ENCODE measurements at places on chromosomes 7 and 10. TPM values are rescaled to one million over a fixed set of nuclear protein-coding genes. Genes with fewer than 3 reads are reported as not detected.

DNA sequence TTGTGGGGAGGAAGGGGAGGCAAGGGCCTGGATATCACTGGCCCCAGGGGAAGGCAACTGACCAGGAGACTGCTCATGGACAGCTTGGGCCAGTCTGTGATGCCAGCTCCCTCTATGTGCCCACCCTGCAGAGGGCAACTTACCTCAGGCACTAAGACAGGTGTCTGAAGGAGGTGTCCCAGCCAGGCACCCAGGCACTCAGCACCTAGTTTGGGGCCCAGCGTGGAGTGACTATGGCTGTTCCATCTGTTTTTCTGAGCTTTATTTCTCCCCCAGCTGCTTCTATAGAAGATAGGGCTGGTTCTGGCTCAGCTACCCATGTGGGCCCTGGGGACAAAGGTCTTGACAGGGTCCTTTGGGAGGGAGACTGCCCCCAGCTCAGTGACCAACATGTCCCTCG, 150.6 kb upstream of the PCBD1 start:
- DNase-seq, result no peak

EPHA1 gene
- total RNA-seq, result 0.41 TPM

GRCh38 chr10:63491588-63492316, 26.0 kb upstream of the JMJD1C start:
- no peak for DNase-seq

GRCh38 chr7:107145067-107145838, 23.6 kb upstream of the HBP1 start:
- DNase-seq, result no peak

- no peak for DNase-seq
These were observed 47.9 kb upstream of the IGFBP3 start for GRCh38 chr7:45968856-45969541.

DNA sequence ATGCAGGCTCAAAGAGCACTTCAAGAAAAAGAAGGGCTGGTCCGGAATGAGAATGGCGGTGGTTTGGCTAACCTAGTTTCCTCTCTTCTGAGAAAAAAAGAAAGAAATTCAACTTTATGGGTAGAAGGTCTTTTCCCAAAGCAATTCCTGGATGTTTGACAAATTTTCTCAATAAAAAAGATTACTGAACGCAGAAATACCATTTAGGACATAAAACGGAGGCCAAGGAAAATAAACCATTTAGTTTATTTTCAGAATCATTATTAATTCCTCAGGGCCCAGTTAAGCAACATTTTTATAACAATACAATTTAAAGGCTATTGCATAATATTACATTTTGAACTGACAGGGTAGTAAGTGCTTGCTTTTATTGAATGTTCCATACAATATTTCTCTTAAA, 284.6 kb upstream of the ANKRD30A start:
- no peak for DNase-seq

DNA sequence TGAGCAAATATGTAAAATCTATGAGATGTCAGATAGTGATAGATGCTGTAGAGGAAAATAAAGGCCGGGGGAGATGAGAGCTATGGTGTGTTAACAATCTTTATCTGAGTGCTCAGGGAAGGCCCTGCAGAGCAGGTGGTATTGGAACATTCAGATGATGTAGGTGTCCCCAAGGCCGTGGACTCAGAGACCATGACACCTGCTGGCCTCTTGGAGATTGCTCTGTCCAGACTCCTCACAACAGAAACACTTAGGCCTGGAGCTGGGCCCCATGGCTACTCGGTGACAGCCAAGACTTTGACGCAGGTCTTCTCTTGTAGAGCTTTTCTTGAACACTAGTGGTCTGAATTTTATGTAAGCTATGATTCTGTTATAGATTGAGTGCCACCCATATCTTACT, 13.3 kb downstream of the AKR1E2 start:
- no peak for DNase-seq

- DNase-seq, result no peak
These were observed 80.5 kb upstream of the PPIF start for GRCh38 chr10:79266543-79267312.

DNA sequence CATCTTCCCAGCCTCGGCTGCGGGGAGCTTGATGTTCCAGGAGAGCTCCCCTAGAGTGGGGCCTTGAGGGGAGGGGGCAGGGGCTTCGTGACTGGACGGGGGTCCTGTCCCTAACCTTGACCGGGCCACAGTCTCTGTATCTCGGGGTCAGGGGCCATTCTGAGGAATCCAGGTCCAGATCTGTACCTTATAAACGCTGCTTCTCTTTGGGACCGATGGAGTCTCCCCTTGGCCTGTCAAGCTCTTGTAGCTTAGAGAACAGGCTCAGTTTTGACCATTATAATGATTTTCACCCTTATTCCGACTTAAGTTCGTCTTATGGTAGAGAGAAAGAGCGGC, 831 bp downstream of the ZKSCAN5 start:
- no peak for DNase-seq

GRCh38 chr10:97778452-97779302, 6.9 kb upstream of the SFRP5 start:
- no peak for DNase-seq

DNA sequence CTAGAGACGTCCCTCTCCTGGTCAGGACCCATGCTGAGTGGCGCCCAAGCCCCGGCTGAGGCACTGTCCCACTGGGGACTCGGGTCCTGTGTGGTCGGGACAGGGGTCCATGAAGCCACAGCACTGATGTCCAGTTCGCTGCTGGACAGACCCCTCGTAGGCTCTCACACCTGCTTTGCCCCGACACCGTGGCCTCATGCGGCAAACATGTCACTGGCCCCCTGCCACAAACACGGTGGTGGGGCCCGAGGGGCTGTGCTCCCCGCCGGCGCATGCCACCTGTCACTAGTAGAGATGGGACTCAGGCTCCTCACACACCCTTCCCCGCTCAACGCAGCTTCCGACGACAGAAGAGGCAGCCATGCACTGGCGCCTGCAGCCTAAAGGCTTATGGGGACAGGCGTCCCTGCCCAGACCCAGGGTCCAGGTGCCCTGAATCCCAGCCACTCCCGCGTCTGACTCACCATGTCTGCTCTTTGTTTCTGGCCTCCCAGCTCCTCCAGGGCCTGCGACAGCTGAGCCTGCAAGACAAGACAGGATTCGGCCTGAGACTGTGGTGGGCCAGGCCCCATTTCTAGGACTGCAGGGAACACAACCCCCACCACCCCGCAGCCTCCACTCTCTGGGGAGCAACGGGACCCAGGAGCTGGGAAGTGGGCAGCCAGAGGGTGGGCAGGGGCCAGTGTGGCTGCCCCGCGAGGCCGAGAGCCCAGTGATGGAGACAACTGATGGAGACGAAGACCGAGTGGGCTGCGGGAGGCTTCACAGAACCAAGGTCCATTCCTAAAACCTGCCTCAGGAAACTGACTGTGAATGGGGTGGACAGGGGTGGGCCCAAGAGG, 230.9 kb downstream of the MAD1L1 start:
- no peak for DNase-seq

DNA sequence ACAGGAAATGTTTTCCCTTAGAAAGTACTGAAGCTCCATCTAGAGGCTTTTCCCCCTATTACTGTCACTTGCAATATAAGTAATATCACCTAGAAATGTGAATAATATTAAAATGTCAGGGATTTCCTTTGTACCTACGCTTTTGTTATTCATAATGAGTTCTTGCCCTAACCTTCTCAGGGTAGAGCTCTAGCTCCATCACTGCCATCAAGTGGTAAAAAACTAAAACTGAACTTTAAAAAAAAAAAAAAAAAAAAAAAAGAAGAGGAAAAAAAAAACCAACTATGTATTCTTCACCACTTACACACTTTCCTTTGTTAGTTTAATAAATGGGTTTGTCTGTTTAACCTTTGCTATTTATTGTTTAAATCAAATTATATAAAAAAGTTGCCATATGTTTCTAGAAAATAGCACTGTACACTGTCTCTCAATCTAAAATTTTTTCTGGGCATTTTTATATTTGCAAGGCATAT, 49.9 kb downstream of the DNAJC1 start:
- peak; percentile 18 for DNase-seq

DNA sequence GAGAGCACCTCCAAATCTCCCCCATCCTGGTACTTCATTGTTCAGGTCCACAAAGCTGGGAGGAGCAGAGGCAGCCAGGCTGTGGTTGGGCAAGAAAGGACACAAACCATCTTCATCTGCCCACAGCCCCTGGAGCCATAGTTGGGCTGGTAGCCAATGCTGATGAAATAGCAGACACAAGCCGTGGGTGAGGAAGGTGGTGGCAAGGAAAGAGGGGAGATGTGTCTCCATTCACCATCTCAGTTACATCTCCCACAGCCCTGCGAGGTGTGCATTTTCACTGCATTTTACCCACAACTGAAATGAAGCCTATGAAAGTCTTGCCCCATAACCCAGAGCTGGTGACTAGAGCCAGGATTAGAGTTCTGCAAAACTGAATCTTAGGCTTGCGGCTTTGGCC, 35.0 kb downstream of the PIK3AP1 start:
- DNase-seq, result no peak

GRCh38 chr7:33821970-33822369, 83.4 kb upstream of the BMPER start:
- DNase-seq, result no peak

FFAR4 gene
- total RNA-seq, result not detected

DNA sequence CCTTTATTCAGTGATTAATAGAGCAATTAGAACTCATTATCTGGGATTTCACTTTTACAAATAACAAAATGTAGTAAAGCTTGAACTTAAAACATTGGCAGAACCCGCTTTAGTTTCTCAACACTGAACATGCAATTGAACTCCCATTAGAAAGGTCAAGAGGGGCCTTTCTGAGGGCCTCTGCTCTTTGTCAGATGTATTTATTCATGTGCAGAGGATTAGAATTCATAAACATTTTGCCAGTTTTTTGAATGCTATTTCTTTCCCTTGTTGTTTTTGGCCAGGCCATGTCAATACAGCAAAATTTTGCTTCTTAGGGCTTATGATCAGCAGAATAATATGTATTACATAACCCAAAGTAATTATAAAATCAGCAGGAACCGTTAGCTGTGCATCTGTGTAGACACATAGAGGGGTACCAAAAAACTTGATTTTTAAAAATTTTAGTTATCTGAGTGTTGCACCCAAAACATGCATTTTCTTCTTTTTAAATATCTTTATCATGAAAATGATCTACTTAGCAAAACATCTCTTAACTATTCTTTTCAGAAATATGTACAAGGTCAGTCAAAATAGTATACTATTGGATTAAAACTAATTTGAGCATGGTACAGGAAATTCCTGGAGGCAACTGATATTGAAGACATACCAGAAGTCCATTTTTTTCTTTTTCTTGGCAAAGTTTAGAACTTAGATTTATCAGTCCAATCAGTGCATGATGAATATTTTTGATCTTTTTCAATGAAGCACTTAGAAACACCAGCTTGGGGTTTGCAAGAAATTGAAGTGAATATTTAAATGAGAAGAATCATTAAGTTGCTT, 177.5 kb downstream of the TWIST1 start:
- no peak for DNase-seq

DNA sequence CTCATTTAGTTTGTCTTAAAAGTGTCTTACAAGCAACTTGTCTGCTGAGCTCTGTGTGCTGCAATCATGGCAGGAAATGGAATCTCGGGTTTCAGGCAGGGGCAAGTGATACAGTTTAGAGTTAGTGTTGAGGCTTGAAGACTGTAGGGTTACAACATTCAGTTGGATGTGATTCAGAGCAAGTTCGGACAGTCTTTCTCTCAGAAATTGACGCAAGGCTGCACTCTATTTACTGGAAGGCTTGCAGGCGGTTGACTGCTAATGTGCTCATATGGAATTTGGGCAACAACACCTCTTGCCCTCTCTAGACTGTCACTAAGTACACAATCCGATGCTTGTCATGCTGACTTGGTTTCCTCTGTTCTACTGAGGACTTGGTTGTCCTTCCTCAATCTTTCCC, 161.7 kb upstream of the BMPER start:
- DNase-seq, result no peak

- no peak for DNase-seq
These were observed 104.7 kb downstream of the PDGFA start for GRCh38 chr7:414681-415560.

GRCh38 chr7:91342346-91342745, 78.1 kb downstream of the FZD1 start:
- DNase-seq, result no peak

DNA sequence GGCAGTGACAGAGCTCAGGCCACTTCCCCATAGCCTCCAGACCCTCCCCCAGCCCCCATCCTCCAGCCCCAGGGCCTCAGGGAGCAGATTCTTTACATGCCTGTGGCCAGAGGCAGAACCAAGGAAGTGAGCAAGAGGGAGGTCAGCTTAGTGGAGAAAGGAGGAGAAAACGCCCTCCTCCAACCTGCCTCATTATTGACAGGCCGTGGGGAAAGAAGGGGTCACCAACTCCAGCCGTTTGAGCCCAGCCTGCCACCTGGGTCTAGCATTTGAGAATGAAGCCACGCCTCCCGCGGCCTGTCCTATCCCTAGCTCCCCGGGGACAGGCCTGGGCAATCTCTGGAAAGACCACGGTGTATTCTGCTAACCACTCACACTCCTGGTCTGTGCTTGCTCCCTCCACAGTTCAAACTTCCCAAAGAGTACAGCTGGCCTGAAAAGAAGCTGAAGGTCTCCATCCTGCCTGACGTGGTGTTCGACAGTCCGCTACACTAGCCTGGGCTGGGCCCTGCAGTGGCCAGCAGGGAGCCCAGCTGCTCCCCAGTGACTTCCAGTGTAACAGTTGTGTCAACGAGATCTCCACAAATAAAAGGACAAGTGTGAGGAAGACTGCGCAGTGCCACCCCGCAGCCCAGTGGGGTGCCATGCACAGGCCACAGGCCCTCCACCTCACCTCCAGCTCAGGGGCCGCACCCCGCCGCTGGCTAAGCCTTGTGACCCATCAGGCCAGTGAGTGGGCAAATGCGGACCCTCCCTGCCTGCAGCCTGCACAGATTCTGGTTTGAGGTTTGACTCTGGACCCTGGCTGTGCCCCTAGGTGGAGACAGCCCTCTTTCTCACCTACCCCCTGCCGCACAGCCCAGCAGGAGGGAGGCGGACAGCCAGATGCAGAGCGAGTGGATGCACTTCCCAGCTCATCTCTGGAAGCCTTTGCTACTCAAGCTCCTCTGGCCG, 14.3 kb upstream of the TRIM8 start:
- no peak for DNase-seq

DNA sequence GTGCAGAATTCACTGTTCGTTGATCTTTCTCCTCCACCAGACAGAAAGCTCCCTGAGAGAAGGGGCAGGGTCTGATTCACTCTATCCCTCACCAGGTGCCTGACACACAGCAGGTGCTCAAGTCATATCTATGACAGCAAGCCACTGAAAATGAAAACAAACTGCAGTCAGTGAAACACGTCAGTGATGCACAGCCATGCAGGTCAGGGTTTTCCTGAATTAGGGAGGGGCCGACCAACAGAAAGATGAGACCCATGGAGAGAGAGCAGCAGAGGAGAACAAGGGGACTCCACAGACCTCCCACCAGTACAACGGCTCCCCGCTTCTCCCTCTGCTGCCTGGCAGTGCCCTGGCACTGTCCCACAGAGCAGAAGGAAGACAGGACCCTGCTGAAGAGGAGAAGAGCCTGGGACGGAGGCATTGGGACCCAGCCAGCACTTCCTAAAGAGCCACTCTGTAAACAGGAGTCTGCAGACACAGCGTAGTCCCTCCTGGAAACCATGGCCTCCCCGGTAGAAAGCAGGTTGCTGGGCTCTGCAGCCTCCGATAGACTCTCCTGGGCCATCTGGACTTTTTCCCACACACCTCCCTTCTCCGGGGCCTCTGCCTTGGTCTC, 50.3 kb downstream of the FAM53B start:
- no peak for DNase-seq

All from frontal cortex (tissue), 4 donors.